ENCODE measurements at places on chromosomes 2 and 18. TPM values are rescaled to one million over a fixed set of nuclear protein-coding genes. Genes with fewer than 3 reads are reported as not detected.

GRCh38 chr2:136891100-136891499 is 125.8 kb downstream of the THSD7B start:
- H3K4me3 ChIP-seq, result no peak overlapping the region
- no peaks in the 10 kb centered on the region for H3K36me3 ChIP-seq
- H3K27ac ChIP-seq, result no peak overlapping the region
- no peaks in the 10 kb centered on the region for H3K27me3 ChIP-seq
- no peak for DNase-seq
- no peaks in the 10 kb centered on the region for H3K4me1 ChIP-seq

- H3K4me3 ChIP-seq, result peak overlapping the region; percentile 11
- no peaks in the 10 kb centered on the region for H3K36me3 ChIP-seq
Observed at GRCh38 chr2:20665243-20666004, 1.5 kb upstream of the GDF7 start.

DNA sequence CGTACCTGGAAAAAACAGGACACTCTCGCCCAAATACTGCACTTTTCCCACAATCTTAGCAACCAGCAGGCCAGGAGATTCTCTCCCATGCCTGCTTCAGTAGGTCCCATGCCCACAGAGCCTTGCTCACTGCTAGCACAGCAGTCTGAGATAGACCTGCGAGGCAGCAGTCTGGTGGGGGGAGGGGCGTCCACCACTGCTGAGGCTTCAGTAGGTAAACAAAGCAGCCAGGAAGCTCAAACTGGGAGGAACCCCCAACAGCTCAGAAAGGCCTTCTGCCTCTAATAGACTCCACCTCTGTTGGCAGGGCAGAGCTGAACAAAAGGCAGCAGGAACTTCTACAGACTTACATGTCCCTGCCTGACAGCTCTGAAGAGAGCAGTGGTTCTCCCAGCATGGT is 1202.8 kb upstream of the ACVR2A start:
- no peak overlapping the region for H3K4me3 ChIP-seq
- DNase-seq, result no peak
- no peaks in the 10 kb centered on the region for H3K36me3 ChIP-seq
- no peaks in the 10 kb centered on the region for H3K27me3 ChIP-seq
- no peaks in the 10 kb centered on the region for H3K4me1 ChIP-seq

DNA sequence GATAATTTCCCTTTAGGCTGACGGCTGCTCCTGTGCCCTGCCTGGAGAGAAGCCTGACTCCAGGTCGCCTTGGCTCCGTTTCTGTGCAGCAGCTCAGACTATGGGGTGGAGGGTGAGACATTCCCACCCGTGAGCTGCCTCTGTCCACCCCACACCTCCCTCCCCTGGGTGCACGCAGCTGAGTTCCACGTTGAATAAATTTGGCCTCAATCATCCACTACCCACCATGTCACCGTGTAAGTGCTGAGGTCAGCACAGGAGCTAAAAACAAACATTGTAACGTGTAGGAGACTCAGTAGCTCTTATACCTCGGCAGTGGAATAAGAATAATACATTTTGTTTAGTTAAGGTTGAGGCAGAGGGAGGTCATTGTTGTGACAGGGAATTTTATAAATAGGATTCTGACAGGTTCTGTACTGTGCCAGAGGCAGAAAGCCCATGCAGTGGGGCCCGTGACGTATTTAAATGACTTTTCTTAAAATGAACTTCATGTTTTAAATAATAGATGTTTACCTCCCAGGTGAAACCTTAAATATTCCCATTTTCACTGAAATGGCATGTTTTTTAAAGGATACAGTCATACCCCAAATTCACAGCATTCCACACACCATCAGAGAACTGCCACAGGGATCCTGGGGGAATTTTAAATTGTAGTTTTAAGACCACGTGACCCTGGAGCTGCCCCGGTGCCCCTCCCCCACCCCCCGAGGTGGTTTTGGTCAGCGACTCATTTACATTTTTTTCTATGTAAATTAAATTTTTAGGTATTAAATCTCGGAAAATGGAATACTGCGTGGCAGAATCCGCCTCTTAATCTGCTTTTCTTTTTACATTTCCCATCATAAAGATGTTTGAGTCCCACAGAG is 50.2 kb downstream of the NFATC1 start:
- no peak overlapping the region for H3K27ac ChIP-seq
- H3K36me3 ChIP-seq, result no peaks in the 10 kb centered on the region
- H3K4me3 ChIP-seq, result no peak overlapping the region
- no peaks in the 10 kb centered on the region for H3K4me1 ChIP-seq

- DNase-seq, result no peak
- no peaks in the 10 kb centered on the region for H3K36me3 ChIP-seq
- H3K27ac ChIP-seq, result no peak overlapping the region
- H3K27me3 ChIP-seq, result no peaks in the 10 kb centered on the region
- no peak overlapping the region for H3K4me3 ChIP-seq
- no peaks in the 10 kb centered on the region for H3K4me1 ChIP-seq
Observed at GRCh38 chr18:50182511-50182910, 12.4 kb downstream of the MYO5B start.

DNA sequence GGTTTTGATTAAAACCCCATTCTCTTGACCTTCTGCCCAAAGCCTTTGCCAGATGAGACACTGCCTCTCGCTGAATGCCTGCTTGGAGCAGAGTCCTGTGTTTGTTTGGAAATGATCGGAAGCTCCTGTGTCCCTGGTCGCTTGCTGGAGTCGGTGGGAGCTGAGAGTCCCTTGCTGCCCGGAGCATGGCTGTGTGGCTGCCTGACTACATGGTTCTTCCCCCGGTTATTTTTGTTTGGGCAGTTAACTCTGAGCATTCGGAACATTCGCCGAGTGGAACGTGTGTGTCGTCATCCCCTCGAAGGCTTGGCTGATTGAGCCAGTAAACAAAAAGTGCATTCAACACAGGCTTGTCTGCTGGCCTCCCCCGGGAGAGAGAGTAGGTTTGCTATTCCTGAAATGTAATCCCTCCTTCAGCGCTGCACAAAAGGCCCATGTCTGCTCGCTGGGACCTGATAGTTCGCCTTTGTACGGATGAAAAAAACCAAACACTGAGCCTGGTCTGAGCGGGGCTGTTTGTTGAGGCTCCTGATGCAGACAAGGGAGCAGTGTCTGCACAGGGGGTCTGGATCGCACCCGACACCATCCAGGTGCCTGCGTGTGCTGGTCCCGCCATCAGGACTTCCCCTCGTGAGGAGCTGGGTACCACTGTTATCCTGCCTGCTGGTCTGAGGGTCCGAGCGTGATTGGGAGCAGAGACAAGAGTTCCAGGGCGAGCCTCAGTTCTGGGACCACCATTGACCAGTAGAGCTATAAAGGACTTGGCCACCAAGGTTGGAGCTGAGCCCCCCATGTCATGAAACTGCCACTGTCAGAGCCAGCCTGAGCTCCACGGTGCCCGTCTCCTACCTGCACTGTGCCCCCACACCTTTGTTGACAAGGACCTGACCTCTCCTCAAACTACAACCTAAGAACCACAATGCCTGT is 83.8 kb downstream of the AGAP1 start:
- H3K27me3 ChIP-seq, result no peaks in the 10 kb centered on the region
- H3K36me3 ChIP-seq, result no peaks in the 10 kb centered on the region
- no peak overlapping the region for H3K4me3 ChIP-seq
- peaks cover 41% of the 10 kb centered on the region for H3K4me1 ChIP-seq
- no peak overlapping the region for H3K27ac ChIP-seq

- no peaks in the 10 kb centered on the region for H3K4me1 ChIP-seq
- no peak overlapping the region for H3K4me3 ChIP-seq
- DNase-seq, result no peak
- H3K27me3 ChIP-seq, result no peaks in the 10 kb centered on the region
Observed at GRCh38 chr2:42800981-42801380, 8.6 kb upstream of the HAAO start.

DNA sequence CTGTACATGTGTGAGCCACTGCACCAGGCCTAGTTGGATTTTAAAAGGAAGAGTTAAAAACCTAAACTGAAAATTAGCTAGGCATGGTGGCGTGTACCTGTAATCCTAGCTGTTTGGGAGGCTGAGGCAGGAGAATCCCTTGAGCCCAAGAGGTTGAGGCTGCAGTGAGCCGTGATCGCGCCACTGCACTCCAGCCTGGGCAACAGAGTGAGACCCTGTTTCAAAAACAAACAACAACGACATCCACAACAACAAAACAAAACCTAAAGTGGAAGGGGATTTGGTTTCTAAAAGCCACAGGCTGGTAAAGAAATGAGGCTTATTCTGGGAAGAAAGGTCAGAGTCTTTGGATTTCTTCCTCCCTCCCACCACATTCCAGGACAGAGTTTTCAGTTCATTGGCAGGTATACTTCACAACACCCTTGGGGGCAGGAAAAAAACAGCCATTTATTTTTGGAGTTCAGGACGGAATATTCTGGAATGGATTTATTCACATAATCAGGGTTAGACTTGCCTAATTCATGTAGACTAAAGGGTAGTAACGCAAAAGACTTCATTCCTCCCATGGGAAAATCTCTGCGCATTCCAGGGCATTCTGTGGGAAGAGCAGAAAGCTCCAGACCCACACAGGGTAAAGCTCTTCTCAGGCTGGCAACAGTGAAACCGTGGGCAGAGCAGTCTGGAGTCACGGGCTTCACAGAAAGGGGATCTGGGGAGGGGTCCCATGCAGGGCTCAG is 34.9 kb downstream of the TEX44 start:
- peak overlapping the region; percentile 84 for H3K27ac ChIP-seq
- no peaks in the 10 kb centered on the region for H3K27me3 ChIP-seq
- H3K4me3 ChIP-seq, result peak overlapping the region; percentile 9
- no peak for DNase-seq
- H3K36me3 ChIP-seq, result no peaks in the 10 kb centered on the region

DNA sequence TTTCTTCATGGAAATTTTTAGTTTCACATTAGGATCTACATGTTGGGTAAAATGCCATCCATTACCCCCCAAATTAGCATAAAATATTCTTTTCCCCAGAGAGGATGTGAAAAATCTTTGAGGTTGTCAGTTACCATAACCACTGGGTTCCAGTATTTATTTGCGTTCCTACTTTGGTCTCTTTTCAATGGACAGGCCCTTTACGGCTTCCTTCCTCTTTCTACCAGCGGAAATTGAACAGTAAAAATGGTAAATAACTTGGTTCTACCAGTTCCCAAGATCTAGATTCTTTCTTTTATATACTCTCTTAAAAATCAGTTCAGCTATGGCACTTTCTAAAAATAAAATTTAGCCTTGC is 169.2 kb upstream of the APCDD1 start:
- DNase-seq, result no peak
- no peaks in the 10 kb centered on the region for H3K36me3 ChIP-seq
- no peaks in the 10 kb centered on the region for H3K27me3 ChIP-seq
- H3K4me1 ChIP-seq, result no peaks in the 10 kb centered on the region
- H3K27ac ChIP-seq, result no peak overlapping the region

DNA sequence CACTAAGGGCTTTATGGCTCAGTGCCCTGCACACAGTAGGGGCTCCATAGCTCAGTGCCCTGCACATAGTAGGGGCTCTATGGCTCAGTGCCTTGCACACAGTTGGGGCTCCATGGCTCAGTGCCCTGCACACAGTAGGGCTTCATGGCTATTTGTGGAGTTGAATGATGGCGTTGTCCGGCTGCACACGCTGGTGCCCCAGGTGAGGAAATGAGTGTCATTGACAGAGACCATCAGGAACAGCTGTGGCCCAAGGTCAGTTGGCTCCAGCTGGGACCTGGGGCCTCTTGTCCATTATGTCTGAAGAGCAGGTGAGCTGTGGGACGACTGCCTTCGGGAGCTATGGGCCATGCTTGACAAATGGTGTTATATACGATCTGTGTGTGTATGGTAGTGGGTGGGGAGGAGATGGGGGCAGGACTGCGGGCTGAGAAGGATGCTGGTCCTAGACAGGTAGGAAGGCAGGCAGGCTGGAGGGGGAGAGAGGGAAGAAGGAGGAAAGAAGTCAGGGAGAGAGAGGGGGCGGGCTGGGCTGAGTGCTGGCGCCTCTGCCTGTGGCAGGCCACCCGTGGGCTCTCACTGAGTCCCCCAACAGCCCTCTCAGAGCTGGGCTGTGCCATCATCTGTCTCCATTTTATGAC is 130.6 kb downstream of the CLIP4 start:
- no peak overlapping the region for H3K4me3 ChIP-seq
- H3K27ac ChIP-seq, result no peak overlapping the region
- no peaks in the 10 kb centered on the region for H3K36me3 ChIP-seq
- DNase-seq, result no peak
- H3K27me3 ChIP-seq, result no peaks in the 10 kb centered on the region
- no peaks in the 10 kb centered on the region for H3K4me1 ChIP-seq

DNA sequence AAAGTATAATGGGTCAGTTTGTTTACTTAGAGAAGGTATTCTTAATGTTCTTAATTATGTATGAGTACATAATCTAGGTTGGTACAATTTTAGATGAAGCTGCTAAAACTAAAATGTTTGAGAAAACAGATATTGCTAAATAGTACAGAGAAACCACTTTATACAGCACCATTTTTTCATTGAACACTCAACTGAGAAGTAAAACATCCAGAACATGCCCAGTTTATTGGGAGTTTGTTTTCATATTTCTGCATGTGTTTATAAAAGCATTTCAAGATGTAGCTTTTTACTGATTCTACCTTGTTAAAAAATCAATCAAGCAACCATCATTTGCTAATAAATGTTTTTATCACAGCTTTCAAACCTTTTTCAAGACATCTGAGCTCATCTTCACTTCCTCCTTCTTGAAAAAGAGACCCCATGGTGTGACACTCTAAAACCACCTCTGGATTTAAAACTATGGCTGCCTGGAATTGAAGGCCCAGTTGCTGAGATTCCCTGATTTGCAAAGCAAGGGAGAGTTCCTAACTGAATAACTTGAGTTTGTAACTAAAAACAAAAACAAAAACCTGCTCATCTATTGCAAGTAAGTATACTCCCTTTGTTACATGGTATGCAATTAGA is 585.9 kb downstream of the ZEB2 start:
- peak overlapping the region; percentile 13 for H3K27ac ChIP-seq
- no peak overlapping the region for H3K4me3 ChIP-seq
- DNase-seq, result no peak
- H3K36me3 ChIP-seq, result no peaks in the 10 kb centered on the region

GRCh38 chr2:112896909-112897623 is 13.9 kb upstream of the IL37 start:
- H3K4me1 ChIP-seq, result no peaks in the 10 kb centered on the region
- no peak overlapping the region for H3K27ac ChIP-seq
- no peak overlapping the region for H3K4me3 ChIP-seq
- H3K36me3 ChIP-seq, result no peaks in the 10 kb centered on the region
- H3K27me3 ChIP-seq, result no peaks in the 10 kb centered on the region

- H3K4me1 ChIP-seq, result no peaks in the 10 kb centered on the region
- H3K4me3 ChIP-seq, result no peak overlapping the region
- no peak overlapping the region for H3K27ac ChIP-seq
- no peak for DNase-seq
- H3K27me3 ChIP-seq, result no peaks in the 10 kb centered on the region
- no peaks in the 10 kb centered on the region for H3K36me3 ChIP-seq
Observed at GRCh38 chr2:219887870-219888269, 260.4 kb downstream of the SLC4A3 start.

- H3K27ac ChIP-seq, result no peak overlapping the region
- H3K36me3 ChIP-seq, result no peaks in the 10 kb centered on the region
- DNase-seq, result no peak
- H3K4me1 ChIP-seq, result no peaks in the 10 kb centered on the region
Observed at GRCh38 chr2:9153643-9153980, 53.0 kb upstream of the ASAP2 start.

GRCh38 chr18:78430131-78430758 is 549.4 kb upstream of the SALL3 start:
- H3K27ac ChIP-seq, result no peak overlapping the region
- DNase-seq, result no peak
- no peaks in the 10 kb centered on the region for H3K4me1 ChIP-seq
- no peaks in the 10 kb centered on the region for H3K36me3 ChIP-seq

The IL36RN gene
- not detected for total RNA-seq

The ECEL1 gene
- 6.7 TPM for total RNA-seq

The CAPN14 gene
- 0.25 TPM for total RNA-seq

The GAD1 gene
- total RNA-seq, result 1.1 TPM

All from kidney (tissue), 22 donors.